ENCODE measurements at places on chromosomes 12 and 14. TPM values are rescaled to one million over a fixed set of nuclear protein-coding genes. Genes with fewer than 3 reads are reported as not detected.

GRCh38 chr14:95657454-95657853, 28.8 kb upstream of the TCL1B start:
- no peak for DNase-seq

Gene ZDHHC22
- polyA plus RNA-seq = 1.1 TPM

DNA sequence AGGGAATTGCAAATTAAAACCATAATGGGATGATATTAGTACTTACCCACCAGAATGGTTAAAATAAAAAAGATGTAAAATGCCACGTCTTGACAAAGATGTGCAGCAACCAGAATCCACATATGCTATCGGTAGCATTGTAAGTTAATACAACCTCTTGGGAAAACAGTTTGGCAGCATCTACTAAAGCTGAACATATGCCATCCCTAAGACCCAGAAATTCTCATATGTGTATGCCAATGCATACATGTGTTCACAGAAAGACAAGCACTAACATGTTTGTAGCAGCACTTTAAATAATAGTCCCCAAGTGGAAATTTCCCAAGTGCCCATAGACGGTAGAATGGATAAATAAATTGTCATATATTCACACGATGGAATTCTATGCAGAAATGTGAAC, 28.3 kb upstream of the SLC5A8 start:
- no peak for DNase-seq

- DNase-seq = no peak
Observed at GRCh38 chr14:57403521-57403864, 13.1 kb downstream of the NAA30 start.

GRCh38 chr12:66852765-66853164, 173.9 kb upstream of the GRIP1 start:
- no peak for DNase-seq

Gene CLEC4C
- not detected for polyA plus RNA-seq

GRCh38 chr14:95523051-95523814, 6.8 kb upstream of the SYNE3 start:
- no peak for DNase-seq

- no peak for DNase-seq
Observed at GRCh38 chr14:31930493-31931240, 146.4 kb upstream of the ARHGAP5 start.

Gene GLT1D1
- 3.0 TPM for polyA plus RNA-seq

DNA sequence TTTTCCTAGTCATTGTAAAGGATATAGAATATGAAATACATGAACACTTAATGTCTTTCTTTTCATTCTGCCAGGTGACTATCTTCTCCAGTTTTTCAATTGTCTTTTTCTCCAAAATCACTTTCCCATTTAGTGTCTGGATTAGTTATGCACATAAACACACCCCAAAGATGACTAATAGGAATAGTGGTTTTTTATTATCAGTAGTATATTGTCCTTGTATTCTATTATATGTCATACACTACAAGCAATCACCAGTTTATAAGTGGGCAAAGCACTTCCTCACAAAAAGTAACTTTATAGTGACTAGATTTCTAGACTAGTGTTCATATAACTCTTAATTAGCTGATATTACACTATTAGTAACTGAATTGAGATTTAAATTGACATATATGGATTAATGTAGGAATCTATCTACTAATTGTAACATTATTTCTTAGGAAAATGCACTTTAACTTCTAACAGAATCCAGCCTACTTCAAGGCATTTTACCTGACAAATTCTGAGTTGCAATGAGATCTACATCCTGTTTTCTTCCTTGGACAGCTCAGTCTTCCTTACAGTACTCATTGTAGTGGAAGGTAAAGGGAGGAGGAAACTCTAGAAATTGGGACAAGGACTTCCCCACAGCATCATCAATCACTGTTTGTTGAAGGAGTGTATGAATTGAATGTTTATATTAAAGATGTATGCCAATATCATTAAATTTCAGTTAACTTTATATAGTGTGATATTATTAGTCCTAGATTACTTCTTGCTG, 186.1 kb upstream of the GARIN2 start:
- no peak for DNase-seq

GRCh38 chr14:100523843-100524169, 63.4 kb downstream of the BEGAIN start:
- no peak for DNase-seq

- peak; percentile 24 for DNase-seq
Observed at GRCh38 chr14:72544615-72545387, 349.1 kb downstream of the DPF3 start.
